Stimulated activated CD4-positive, alpha-beta T cell treated with anti-CD3 and anti-CD28 coated beads, Interleukin-2, amount 100 ng/mL, for 48 hours (primary cell): ENCODE measurements at places on chromosomes 7 and 10.
A peak's percentile ranks its signal among the peaks of the same experiment; 100 is the strongest.

DNA sequence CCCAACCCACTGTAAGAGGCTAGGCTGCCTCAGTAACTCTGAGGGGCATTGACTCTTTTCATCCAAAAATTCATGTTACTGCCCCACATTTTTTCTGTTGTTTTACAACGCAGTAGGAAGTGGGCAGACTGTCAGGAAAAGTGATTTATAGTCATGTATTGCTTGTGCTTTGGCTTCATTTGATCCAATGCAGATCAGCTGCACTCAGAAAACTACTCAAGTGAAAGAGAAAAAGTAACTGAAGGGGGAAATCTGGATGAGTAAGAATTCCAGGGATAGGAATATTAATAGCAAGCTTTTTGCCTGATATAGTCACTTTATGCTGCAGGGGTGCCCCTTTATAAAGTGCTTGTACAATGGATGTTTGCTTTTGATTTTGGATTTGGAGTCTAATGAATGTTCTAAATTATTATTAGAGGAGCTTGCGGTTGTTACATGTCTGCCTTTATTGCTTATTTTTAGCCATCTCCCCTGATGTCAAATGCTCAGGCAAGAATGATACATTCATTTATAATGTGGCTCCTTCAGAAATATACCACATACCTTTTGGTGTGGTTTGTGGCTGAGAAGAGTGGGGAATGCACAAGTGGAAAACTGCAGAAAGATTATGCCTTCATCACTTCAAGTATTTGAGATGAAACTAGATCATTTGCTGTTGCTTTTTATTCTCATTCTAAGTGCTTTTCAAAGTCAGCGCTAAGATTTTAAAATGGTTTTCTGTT, 86.1 kb downstream of the EGFR start:
- no peak for DNase-seq

DNA sequence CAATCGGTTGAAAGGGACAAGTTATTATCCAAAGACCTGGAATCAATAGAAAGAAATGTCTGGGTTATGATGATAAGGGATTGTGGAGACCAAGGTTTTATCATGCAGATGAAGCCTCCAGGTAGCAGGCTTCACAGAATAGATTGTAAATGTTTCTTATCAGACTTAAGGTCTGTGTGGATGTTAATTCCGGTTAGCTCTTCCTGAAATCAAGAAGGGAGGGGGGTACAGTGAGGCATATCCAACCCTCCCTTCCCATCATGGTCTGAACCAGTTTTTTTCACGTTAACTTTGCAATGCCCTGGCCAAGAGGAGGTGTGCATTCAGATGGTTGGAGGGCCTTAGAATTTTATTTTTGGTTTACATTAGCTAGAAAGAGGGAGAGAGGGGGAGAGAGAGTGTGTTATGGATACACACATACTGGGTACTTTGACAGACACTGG, 9.8 kb upstream of the LRRC61 start:
- no peak for DNase-seq

- DNase-seq: no peak
These were observed 605.2 kb upstream of the DPP6 start for GRCh38 chr7:153447011-153447410.

- DNase-seq: no peak
These were observed 94.5 kb downstream of the KMT2C start for GRCh38 chr7:152341039-152341913.

GRCh38 chr7:142913051-142913450, 20.5 kb downstream of the TRPV5 start:
- DNase-seq: no peak

GRCh38 chr10:89867964-89868363, 166.6 kb downstream of the KIF20B start:
- DNase-seq: no peak

GRCh38 chr10:51867956-51868355, 168.6 kb upstream of the CSTF2T start:
- no peak for DNase-seq

GRCh38 chr7:52782348-52782747, 253.1 kb upstream of the POM121L12 start:
- no peak for DNase-seq

- no peak for DNase-seq
These were observed 70.6 kb downstream of the NEURL1 start for GRCh38 chr10:103564116-103564501.

GRCh38 chr10:119138346-119139306, 26.9 kb downstream of the SFXN4 start:
- DNase-seq: no peak

- peak; percentile 48 for DNase-seq
These were observed 112.0 kb downstream of the NEURL1 start for GRCh38 chr10:103605359-103606096.

DNA sequence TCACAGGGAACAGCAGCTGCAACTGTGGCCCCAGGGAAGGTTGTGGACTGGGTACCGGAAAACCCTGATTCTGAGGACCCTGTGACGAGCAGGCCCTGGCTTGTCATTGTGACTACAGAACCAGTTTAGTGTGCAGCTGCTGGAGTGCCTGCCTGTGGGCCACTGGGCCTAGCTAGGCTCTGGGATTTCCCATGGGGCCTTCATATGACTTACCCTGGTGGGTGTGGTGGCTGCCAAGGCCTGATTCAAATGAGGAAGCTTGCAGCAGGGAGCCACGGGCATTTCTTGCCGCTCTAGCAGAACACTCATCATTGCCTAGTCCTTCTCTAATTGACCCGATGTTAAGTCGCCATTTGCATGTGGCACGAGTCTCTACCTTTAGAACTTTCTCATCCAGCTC, 14.7 kb upstream of the CAMK2G start:
- no peak for DNase-seq

DNA sequence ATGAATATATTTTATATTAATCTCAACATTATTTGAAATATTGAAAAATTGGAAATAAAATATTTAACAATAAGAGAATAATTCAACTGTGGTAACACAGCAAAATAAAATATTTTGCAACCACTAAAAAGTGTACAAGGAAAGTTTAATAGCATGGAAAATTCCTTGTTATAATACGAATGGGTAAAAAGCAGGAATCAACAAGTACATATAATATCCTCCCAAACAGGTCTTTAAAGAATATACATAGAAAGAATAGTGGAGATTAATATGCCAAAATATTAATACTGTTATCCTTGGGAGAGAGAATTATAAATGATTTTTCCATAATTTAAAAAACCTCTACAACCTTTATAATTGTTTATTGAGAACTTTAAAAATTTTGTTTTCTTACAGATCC, 1.0 kb downstream of the DNAJC12 start:
- DNase-seq: no peak

GRCh38 chr10:38007551-38007950, 2.9 kb upstream of the ZNF33A start:
- DNase-seq: no peak

DNA sequence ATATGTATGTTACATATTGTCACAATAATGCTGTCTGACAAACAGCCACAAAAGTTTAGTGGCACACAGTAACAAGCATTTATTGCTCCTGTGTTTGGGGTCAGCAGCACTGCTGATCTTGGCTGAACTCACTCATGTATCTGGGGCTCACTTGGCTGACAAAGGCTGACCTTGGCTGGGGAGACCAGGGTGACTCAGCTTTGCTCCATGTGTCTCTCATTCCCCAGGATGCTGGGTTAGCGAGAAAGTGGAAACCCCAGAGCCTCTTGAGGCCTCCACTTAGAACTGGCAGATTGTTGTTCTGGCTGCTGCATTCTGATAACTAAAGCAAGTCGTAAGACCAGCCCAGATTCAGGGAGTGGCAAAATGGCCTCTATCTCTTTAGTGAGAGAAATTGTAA, 217.3 kb upstream of the HABP2 start:
- DNase-seq: no peak

DNA sequence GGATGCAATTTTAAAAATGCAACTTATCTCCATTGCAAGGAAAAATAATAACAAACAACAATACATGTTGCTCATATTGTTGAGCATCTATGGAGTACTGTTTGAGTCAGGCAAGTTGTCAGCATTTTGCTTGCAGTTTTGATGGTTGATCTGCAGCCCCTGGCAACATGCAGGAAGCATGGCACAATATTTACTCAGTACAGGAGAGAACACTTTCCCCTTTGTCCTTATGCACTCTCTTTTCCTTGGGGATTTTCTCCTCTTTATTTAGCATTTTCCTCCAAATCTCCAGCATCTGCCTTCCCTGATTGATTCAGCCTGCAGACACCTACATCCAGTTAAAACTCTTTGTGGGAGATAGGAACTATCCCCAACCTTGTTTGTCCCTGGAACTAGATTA, 620.5 kb upstream of the LRRN3 start:
- no peak for DNase-seq

DNA sequence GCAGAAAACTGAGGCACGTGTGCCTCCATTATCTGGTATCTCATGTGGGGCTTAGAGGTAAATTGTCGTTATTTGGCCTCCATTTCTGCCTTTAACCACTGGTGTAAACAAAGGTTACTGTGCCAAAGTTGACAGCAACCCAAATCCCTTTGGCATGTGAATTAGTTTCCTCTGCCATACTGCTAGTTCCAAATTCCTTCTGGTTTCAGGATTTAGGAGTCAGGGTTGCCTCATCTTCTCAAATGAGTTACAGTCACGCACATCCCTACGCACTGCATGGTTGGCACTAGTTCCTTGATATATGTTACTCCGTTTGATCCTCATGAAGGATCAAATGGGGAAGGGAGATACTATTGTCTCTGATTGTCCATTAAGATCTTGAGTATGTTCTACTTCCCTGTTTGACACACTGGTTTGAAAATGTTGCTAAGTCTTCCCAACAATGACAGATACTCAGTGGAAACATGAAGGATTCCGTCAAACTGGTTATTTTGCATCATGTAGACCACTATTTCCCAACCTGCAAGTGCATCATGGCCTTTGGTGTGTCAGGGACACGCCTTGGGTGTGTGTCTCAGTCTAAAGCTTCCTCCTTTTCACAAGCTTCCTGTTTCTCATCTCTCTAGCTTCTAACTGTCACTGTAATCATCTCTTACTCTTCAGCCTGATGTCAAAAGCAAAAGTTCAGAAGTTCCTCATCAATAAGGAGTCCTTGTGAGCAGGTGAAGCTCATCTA, at the start of gene LIPN:
TSS of gene LIPN (plus strand) at position 655 of the 736 bp plus-strand sequence. CDS start 1,386 bp downstream, outside the sequence.
- DNase-seq: no peak

DNA sequence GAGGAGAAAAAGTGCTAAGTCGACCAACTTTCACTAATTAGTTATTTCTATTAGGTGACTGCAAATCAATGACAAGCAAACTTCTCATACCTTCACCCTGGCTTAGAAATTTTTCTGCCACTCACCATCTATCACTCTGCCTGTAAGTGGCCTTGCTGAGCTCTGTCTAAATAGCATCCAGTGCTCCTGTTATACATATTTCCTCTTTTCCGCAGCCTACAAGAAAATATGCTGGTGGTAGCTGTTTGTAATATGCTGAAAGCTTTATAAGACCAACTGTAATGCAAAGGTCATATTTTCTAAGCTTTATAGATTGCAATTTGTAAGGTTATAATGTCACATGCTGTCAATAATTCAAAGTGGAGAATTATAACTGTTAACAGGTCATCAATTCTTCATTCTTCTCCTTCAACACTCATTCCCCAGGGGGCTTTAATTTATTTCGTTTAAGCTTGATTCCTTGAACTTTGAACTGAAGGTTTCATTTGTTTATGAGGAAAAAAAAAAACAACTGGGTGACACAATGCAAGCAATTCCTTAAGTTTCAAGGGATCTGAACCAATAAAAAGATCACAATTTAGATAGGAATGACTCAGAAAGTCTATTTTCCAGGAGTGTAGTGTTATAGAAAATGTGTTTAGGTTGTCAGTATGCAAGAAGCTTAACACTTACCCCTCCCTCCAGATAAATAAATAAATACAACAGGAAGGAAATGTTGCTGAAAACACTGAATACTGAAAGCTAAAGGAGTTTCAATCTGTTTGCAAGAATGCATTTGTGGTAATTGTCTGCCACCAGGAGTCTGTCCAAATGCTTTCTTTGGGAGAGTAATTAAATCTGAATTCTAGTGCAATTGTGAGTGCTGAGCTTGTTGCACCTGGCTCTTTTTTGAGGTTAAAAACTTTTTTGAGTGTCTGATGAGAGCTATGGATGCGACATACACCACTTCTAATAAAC, 183.7 kb downstream of the SORCS1 start:
- DNase-seq: no peak

GRCh38 chr7:74485611-74486010, 31.9 kb downstream of the GTF2IRD1 start:
- no peak for DNase-seq

GRCh38 chr7:89914711-89915110, 239.6 kb upstream of the STEAP1 start:
- no peak for DNase-seq

DNA sequence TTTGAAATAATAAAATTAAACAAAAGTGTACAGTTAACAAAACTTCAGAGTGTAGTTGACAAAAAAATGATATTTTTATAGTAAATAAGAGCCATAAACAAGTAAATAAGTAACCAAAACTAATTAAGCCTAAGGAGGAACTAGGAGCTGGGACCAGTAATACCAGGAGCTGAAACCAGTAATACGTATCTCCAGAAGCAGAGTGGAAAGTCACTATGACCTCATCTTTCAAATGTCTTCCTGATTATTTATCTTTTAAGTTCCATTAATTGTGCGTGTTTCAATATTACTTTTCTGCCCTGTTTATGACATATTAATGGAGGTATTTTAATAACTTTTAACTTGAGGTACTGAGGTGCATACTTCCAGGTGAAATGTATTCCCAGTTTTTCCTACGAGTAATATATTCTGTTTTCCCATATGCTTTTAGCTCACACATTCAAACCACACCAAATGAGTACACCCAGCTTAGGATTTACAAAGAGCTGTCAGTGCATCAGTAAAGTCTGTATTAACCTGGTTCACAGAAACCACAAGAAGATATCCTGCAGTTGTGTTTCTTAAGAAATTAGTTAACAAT, 283.7 kb upstream of the HGF start:
- no peak for DNase-seq

DNA sequence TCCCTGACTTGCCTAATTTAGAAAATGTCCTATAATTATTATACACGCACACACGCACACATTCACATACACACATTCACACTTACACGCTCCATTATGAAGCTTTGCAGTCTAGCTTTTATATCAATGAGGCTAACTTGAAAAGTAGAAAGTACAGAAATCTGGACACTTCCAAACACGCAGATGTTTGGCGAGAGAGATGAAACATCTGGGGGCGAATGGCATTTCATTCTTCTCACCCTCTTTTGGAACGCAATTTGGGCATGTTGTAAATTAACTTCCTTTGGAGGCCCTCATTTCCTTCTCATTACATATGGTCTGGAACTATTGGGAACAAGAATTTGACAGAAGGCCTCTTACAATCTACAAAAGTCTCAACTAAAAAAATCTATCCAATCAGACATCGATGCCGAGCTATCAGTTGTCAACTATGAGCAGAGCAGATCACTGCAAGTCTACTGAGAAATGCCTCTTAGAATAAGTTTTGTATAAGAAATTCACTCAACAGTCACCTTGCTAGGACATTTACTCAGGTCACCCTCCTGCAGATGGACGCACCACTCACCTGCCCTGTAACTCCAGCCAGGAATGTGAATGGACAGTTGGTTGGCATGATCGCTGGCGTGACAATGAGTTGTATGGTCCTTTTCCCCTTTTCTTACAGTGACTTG, 115.2 kb upstream of the ADAM12 start:
- no peak for DNase-seq

GRCh38 chr10:125691160-125691981, 8.4 kb upstream of the TEX36 start:
- DNase-seq: no peak

- no peak for DNase-seq
These were observed 6.3 kb downstream of the SLC39A12 start for GRCh38 chr10:17958049-17958448.
